Fibroblast of upper back skin (primary cell): ENCODE measurements at places on chromosomes 3 and 15.

DNA sequence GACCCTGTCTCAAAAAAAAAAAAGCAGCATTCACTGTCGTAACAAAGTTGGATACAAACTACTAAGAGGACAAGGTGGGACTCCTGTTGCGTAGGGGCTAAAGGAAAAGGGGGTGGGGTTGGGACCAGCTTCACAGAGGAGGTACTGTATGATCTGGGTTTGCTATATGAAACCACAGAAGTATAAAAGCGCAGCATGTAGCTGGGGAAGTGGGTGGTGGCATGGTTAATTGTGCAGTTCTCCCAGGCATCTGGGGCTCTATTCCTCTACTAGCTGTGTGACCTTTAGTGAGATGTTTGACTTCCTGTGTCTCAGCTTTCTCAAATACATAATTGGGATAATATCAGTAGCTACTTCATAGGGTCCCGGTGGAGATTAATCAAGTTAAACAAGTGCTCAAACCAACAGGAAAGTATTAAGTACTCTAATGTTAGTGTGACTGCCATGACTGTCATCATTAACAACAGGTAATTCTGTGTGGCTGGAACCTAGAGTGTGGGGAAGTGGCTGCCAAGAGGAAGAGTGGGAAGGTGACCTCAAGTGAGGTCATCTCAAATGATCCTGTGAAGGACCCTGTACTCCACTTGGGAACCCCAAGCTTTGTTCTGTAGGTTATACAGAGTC is 11.5 kb downstream of the PARP16 start:
- no peak for DNase-seq

DNA sequence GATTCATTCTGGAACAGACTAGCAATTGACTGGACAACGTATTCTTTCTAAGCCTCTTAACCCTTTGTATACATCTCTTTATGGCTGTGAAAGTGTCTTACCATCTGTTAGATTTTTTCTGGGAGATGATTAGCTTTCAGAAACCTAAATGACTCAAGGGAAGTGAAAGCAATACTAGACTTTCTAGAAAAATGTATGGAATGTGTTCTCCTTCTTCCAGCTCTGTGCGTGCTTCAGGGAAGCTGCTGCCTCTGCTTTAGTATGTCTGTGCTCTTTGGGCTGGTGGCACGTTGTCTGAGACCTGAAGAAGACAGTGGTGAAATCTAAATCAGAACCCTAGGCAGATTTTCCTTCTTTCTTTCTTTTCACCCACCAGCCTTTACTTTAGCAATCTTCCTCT is 89.5 kb downstream of the ITPR1 start:
- peak; percentile 60 for DNase-seq

DNA sequence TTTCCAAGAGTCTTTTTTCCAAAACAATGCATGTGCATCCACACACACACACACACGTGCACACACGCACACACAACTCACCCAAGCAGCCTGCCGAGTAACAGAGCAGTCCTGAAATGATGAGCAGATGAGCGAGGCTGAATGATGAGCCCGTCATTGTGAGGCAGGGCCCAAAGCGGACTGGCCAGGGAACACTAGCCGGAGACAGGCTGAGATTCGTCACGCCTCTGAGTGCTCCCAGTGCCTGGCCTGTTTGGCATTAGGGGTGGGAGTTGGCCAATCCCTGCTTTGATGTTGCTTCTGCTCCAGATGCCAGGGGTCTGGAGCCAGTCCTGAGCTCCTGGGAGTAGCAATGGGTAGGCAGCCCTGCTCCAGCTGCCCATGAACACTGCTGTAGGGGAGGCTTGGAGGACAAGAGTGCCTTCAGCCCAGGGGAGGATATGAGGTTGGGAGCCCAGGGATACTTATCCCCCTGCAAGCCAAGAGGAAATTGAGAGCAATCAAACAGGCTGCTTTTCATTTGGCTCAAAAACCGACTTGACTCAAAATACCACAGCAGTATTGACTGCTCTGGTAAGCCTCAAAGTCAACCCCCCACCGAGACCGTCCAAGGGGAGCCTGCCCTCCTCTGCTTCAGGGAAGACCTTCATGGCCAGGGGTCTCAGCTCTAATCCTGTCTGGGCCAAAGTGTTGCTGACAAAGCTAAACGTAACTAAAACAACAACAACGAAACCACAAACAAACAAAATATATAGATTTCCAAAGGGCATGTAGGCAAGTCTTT is 22.9 kb downstream of the COLQ start:
- DNase-seq, result peak; percentile 15

GRCh38 chr3:53970661-53971060 is 79.0 kb upstream of the SELENOK start:
- no peak for DNase-seq

- DNase-seq, result no peak
These were observed 48.6 kb downstream of the SLC12A8 start for GRCh38 chr3:125163739-125164601.

GRCh38 chr3:173066044-173067004 is 74.7 kb downstream of the SPATA16 start:
- DNase-seq, result peak; percentile 71

GRCh38 chr3:85120879-85121278 is 162.1 kb downstream of the CADM2 start:
- no peak for DNase-seq

DNA sequence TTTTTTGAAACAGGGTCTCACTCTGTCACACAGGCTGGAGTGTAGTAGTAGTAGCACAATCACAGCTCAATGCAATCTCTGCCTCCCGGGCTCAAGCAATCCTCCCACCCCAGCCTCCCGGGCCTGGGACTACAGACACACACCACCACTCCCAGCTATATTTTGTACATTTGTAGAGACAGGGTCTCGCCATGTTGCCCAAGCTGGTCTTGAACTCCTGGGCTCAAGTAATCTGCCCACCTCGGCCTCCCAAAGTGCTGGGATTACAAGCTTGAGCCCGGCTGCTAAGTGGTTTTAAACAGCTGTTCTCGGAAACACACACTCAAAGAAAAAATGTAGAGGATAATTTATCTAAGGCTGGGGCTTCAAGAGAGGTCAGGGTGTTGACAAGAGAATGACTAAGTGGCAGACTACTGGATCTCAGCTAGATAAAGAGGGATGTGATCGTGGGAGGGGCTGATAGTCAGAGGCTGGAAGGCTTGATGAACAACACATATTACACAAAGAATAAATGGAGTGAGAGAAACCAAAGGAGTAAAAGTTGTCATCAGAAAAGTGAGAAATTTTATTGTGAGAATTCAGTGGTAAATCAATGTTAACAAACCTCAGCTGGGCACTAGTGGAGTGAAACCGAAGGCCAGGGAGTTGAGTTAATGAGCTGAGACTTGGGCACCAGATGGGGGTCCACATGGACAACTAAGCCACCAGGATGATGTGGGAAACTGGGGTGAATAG is 6.7 kb downstream of the CCR5AS start:
- peak; percentile 88 for DNase-seq

DNA sequence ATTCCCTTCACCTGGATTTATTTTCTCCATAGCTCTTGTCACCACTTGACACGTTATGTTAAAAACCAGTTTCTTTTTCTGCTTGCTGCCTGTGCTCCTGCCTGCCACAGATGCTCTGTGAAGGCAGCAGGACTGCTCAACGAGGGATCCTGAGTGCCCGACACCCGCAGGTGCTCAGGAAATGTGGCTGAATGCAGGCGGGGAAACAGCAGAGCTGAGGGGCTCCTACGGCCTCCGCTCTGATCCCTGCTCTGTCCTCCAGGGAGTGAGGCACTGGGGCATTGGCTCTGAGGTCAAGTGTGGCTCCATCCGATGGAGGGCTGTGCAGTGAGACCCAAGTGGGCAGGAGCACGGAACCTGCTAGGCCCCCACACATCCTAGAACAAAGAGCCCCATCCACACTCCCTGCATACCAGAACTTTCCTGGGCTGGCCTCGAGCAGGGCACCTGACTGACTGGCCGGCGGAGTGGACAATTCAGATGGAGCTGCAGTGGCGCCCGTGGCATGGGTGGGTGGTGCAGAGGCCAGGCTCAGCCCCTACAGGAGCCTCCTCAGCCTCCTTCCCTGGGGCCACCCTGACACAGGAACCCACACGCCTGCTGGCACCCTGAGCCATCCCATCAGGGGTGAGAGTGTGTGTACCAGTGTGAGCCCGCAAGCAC is 27.9 kb downstream of the IQSEC1 start:
- no peak for DNase-seq

GRCh38 chr15:68209735-68210408 is 4.7 kb upstream of the CALML4 start:
- no peak for DNase-seq

DNA sequence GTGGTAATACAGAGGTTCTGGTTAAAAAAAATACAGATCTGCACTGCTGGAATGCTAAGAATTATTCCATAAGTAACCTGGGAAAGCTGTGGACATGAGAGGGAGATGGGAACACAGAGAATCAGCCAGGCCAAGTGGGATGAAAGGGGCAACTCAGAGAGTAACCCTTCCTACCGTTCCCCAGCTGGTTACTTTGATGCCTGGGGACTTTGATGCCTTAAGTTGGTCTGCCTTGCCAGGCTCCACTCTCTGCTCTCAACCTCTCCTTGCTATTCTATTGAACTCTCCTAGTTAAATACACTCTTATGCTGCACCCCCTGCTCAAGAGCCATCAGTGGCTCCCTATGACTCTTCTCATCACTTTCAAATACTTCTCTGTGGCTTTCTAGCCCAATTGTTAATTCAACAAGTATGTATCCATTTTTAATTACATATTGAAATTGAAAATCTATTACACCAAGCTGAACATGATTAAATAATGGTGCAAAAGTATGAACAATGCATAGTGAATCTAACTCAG is 315.5 kb downstream of the TLE3 start:
- no peak for DNase-seq

GRCh38 chr3:141370065-141370533 is 1.8 kb downstream of the ZBTB38 start:
- peak; percentile 91 for DNase-seq

- DNase-seq, result no peak
These were observed 134.6 kb upstream of the TP63 start for GRCh38 chr3:189496375-189497138.

DNA sequence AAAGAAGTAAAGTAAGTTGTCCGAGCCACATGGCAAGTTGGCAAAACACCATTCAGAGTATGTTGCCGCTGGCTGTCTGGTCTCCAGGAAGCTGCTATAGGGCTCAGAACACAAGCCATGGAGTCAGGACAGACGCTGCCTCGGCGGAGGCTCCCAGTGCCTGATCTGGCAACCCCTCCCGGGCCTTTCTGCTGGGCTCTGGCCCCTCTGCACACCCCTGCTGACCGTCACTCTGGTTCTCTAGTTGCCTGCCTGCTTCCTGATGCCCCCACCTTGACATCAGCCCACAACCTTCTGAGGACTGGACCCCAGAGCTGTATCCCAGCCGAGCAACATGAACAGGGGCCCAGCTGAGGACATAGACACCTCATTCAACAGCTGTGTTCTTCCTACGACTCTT is 39.1 kb downstream of the MGLL start:
- no peak for DNase-seq

- peak; percentile 0 for DNase-seq
These were observed 40.5 kb downstream of the SLC12A6 start for GRCh38 chr15:34297059-34297458.

DNA sequence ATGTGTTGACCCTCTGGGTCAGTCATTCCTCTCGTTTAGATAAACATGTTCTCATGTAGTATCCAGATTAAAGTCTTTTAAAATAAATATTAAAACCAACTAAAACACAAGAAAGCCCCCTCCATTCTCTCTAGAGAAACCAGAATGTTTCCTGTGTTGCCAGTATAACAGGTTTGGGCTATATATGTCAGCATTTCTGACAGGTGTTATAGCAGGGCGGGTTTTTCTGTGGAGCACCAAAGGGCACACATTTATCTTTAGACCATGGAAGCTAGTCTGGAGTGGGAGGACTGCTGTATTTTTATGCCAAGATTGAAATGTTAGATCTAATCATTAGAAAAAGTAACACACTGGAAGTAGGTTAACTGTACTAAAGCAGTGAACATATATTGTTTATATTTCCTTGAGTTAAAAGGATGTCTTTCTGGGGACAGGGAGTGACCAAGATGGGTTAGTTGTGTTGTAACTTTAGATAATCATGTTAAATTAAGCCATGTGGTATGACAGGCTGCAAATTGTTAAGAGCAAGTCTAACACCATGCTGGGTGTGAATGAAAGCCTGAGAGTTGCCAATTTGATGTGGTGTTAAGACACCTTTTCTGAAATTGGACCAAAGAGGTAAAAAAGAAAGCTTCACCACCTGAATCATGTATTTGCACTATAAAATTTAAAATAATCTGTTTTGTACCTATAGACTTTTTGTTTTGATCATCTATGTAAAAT is 15.6 kb downstream of the KCTD6 start:
- DNase-seq, result no peak

DNA sequence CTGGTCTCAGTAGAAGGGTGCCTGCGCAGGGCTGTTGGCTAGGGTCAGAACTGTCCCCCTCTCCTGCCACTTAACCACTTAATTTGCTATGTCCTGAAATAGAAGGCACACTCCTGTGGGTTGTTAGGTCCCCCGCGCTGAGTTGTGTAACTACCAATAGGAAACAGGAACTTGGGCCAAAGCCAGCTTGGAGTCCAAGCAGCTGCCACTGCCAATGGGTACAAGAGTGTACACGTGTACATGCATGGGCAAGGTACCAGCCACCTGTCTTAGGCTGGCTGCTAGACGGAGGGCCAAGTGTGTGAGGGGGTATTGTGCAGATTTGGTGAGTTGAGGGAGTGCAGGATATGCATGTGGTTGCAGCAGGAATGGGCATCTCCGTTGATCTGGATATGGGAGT is 29.7 kb upstream of the POLG start:
- DNase-seq, result no peak

GRCh38 chr3:23979569-23979968 is 34.5 kb downstream of the NR1D2 start:
- peak; percentile 19 for DNase-seq

DNA sequence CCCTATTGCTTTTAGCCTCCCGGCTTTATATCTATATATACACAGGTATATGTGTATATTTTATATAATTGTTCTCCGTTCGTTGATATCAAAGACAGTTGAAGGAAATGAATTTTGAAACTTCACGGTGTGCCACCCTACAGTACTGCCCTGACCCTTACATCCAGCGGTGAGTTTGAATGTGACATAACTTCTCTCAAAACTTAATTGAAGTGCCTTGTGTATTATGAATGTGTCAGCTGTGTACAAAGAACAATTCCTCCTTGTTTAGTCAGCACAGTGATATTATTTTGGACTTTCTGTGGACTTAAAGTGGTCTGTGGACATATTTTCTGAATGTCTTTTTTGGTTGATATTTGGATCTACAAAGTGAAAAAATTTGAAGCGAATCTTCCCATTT is 220 bp downstream of the TP63 start:
- no peak for DNase-seq

- DNase-seq, result no peak
These were observed 33.7 kb downstream of the VIPR1 start for GRCh38 chr3:42535981-42536784.

GRCh38 chr3:56858331-56858730 is 56.6 kb upstream of the ARHGEF3 start:
- DNase-seq, result no peak
